ENCODE measurements at places on chromosomes 16 and 17. TPM values are rescaled to one million over a fixed set of nuclear protein-coding genes. Genes with fewer than 3 reads are reported as not detected.

GRCh38 chr16:72876221-72876620 is 171.7 kb downstream of the ZFHX3 start:
- no peak overlapping the region for H3K4me3 ChIP-seq
- no peaks in the 10 kb centered on the region for H3K36me3 ChIP-seq
- peak overlapping the region; percentile 5 for H3K27ac ChIP-seq
- H3K27me3 ChIP-seq: no peaks in the 10 kb centered on the region
- DNase-seq: peak; percentile 86

GRCh38 chr17:37848690-37849616 is 75.3 kb upstream of the TBC1D3K start:
- peaks cover 8% of the 10 kb centered on the region for H3K27me3 ChIP-seq
- H3K4me3 ChIP-seq: no peak overlapping the region
- no peak overlapping the region for H3K27ac ChIP-seq

- H3K36me3 ChIP-seq: peaks cover 23% of the 10 kb centered on the region
- DNase-seq: no peak
- H3K4me3 ChIP-seq: peak overlapping the region; percentile 68
- H3K27ac ChIP-seq: peak overlapping the region; percentile 95
Measured at GRCh38 chr17:28746611-28747050, 2.8 kb downstream of the TRAF4 start.

TP53TG3 gene
- not detected for total RNA-seq

- H3K4me1 ChIP-seq: peaks cover 54% of the 10 kb centered on the region
- H3K36me3 ChIP-seq: no peaks in the 10 kb centered on the region
- no peak for DNase-seq
- H3K4me3 ChIP-seq: peak overlapping the region; percentile 21
- H3K27me3 ChIP-seq: peaks cover 92% of the 10 kb centered on the region
Measured at GRCh38 chr17:61405686-61406536, 6.3 kb downstream of the TBX2 start.

DNA sequence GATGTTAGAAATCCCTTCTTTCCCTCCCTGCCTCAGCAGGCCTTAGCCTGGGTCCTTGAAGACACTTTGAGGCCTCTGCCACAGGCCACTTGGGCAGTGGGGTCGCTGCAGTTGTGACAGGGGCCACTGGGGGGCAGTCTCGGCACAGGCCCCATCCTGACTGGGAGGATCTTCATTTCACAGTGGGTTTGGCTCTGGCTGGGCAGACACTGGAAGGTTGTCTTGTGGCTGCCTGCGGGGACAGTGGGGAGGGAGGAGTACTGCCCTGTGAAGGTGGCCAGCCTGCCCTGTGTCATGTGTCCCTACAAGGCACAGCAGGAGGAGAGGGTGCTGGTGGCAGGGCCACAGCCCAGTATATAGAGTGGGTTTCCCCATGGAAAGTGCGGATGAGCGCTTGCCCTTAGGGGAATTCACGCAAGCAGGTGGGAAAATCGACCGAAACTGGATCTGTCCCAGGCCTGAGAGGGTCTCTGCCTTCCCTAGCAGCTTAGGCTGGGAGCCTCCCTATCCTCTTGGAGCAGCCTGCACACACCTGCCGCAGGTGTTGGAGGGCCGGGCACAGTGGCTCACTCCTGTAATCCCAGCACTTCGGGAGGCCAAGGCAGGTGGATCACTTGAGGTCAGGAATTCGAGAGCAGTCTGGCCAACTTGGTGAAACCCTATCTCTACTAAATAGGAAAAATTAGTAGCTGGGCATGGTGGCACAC is 28.8 kb downstream of the GINS2 start:
- H3K4me1 ChIP-seq: peaks cover 4% of the 10 kb centered on the region
- H3K4me3 ChIP-seq: no peak overlapping the region
- DNase-seq: peak; percentile 70
- peaks cover 94% of the 10 kb centered on the region for H3K36me3 ChIP-seq
- H3K27me3 ChIP-seq: no peaks in the 10 kb centered on the region

DNA sequence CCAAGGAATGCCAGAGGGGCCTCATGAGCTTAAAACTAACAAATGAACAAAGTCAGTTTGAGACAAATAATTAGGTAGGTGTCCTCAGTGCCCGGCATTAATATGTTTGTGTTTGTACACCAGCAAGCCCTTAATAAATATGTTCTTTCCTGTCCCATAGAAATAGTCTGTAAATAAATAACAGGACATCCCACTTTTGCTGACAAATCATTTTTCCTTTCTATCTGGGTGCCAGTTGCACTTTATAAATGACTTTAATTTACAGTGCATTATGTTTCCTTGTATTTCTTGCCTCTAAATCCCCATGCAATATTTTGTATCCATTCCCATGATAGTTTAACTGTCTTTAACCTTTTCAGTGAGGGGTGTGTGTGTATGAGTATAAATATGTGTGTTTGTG is 170.3 kb downstream of the CBLN1 start:
- H3K4me1 ChIP-seq: no peaks in the 10 kb centered on the region
- no peak overlapping the region for H3K27ac ChIP-seq
- no peaks in the 10 kb centered on the region for H3K27me3 ChIP-seq
- no peak for DNase-seq
- H3K36me3 ChIP-seq: no peaks in the 10 kb centered on the region
- H3K4me3 ChIP-seq: no peak overlapping the region

NPIPB13 gene
- 2.5 TPM for total RNA-seq
